ENCODE measurements at places on chromosomes 1 and 21.

- DNase-seq, result no peak
Measured at GRCh38 chr1:209248649-209249279, 334.8 kb upstream of the CAMK1G start.

DNA sequence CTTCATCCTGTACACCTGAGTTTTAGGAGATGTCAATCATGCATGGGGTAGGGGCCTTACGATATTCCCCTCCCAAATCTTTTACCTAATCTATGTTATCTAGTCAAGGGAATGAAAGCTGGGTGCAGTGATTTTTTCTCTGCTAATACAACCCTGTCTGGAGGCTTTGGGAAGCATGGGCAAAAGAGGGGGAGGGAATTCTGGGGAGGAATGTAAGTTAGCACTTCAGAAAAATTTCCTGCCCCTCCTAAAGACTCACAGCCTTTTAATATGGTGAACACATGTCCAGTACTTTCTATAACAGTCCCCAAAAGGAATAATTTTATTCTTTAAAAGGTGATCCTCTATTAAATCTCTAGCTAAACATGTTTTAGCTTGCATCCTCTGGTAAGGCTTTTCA is 25.6 kb upstream of the PRELP start:
- DNase-seq, result no peak

DNA sequence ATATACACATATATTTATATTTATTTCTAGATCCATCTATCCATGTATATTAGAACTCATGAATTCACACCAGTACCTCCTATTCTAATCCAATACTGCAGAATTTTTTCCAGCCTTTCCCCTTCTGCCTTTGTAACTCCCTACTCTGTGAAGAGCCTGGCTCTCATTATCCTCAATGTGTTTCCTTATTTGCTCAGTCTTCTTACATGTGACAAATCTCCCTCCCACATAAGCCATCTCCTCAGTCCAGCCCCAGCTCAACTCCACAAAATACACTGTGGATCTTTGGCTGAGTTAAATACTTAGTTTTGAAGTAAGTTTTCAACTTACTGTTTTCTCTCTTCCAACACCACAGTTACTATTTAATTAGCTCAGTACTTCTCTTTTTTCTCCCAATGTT is 45.7 kb downstream of the ATP5PO start:
- no peak for DNase-seq

GRCh38 chr1:29341936-29342335 is 105.6 kb downstream of the PTPRU start:
- DNase-seq, result no peak

- DNase-seq, result no peak
Measured at GRCh38 chr1:246300626-246301549, 206.2 kb downstream of the SMYD3 start.

- no peak for DNase-seq
Measured at GRCh38 chr1:167273027-167273800, 52.5 kb downstream of the POU2F1 start.

Data from stimulated activated CD4-positive, alpha-beta T cell treated with anti-CD3 and anti-CD28 coated beads, Interleukin-1b, Interleukin-23, amount 100 ng/mL, for 1 hour (primary cell).